ENCODE measurements at places on chromosomes 3 and 15. TPM values are rescaled to one million over a fixed set of nuclear protein-coding genes. Genes with fewer than 3 reads are reported as not detected.

B3GALNT1 gene
- 23.2 TPM for total RNA-seq

FSIP1 gene
- 0.17 TPM for total RNA-seq

MRPS11 gene
- 34.5 TPM for total RNA-seq

HDC gene
- not detected for total RNA-seq

PARP9 gene
- total RNA-seq = 9.8 TPM

CCR3 gene
- not detected for total RNA-seq

SPESP1 gene
- 3.7 TPM for total RNA-seq

SERINC4 gene
- total RNA-seq = 0.15 TPM

CFAP92 gene
- total RNA-seq = not detected

C2CD4A gene
- not detected for total RNA-seq

P2RY1 gene
- 0.30 TPM for total RNA-seq

CCR5 gene
- not detected for total RNA-seq

GOLGA8A gene
- 4.7 TPM for total RNA-seq

SLC7A14 gene
- 0.34 TPM for total RNA-seq

TLR9 gene
- under 0.01 TPM for total RNA-seq

NOX5 gene
- total RNA-seq = not detected

PLA2G4D gene
- total RNA-seq = not detected

REC114 gene
- total RNA-seq = not detected

GOLGA6L25 gene
- not detected for total RNA-seq

ZNF80 gene
- total RNA-seq = not detected
